Retinal pigment epithelial cell (primary cell): ENCODE measurements at places on chromosomes 3 and 15.

DNA sequence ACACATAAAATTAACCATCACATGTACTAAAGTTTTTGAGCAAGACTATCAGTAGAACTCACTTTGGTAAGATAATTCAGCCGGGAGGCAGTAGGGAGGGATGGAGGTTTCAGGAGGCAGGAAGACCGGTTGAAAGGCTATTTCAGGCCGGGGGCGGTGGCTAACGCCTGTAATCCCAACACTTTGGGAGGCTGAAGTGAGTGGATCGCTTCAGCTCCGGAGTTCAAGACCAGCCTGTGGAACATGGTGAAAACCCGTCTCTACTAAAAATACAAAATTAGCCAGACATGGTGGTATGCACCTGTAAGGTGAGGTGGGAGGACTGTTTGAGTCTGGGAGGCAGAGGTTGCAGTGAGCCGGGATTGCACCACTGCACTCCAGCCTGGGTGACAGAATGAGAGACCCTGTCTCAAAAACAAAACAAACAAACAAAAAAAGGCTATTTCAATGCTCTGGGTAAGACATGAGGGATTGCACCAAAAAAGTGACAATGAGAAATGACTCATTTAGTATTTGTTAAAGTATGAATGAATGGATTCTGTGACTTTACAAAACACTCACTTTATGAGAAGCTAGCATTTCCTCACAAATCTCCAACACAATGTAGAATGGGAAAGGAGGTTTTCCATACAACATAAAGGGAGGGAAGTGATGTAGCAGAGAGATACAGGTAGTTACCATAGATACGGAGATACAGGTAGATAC is 43.9 kb downstream of the SH3BP5 start:
- DNase-seq, result no peak

DNA sequence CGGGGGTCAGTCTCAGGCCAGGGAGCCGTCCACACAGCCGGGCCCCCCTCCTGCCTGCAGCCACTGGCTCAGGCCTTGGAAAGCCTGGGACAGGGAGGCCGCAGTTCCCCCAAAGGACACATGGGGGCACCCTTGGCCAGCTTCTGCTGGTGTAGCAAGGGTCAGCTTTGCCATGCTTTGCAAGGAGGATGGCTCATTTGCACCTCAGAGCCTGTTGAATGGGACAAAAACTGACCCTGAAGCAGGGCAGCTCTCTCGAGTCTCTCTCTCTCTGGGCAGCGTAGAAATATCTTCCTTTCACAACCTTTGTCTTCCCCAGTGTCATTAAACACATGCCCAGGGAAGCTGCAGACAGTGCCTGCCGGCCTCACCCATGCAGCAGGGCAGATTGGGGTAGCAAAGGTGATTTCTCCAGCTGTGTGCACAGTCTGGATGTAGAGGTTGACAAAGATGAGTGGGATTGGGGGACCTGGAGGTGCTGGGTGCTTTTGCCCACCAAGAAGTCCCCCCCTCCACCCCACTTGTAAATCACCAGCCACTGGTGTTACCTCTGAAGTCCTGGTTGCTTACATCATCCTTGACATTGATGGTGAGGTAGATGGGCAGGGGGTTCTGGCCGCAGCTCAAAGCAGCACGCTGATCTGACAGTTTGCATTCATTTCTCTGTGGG is 17.4 kb upstream of the EHD4 start:
- DNase-seq, result no peak

DNA sequence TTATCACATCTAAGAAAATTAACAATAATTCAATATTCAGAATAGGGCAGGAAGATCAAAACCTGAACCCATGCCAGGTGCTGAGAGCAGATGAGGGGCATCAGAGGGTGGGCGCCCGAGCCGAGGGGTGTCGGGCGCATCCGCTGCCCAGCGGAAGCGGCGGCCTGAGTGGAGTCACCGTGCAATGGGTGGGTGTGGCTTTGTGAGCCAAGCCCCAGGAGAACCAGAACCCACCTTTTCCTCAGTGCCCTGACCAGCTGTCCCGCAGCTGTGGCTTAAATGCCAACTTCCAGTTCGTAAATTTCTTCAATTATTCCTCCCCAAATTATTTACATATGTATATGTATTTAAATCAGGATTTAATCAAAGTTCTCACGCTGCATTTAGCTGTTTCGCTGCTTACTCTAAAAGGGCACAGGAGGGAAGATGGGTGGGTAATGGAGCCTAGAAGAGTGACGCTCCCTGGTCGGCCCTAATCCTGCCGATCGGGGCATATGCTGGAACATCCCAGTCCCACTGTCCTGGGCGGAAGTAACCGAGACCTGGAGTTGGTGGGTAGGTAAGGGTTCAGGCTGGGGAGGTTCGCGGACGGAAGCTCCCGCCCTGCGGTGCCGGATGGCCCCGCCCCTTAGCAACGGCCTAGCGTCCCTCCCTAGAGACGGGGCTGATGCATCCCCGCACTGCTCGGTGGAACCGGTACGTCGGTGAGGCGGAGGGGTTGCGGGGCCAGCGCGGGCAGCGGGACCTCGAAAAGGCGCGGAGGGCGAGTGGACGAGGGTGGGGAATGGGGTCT is 1.3 kb downstream of the DNAH1 start:
- no peak for DNase-seq

DNA sequence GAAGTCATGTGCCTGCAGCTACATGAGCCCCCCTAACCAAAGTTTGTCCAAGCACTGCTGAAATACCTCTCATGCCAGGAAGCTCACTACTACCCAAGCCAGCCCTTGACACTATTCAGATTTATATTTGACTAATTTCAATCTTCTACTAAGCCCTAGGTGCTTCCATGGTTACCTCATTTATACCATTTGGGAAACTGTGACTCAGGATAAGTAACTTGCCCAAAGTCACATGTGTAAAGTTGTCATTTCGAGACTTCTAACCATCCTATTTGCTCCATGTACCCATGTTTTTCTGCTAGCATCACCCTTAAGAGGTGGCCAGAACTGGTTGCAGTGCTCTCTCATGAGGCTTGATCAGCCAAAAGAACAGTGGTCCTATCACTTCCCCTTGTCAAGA is 20.7 kb upstream of the TIMP4 start:
- DNase-seq, result no peak

DNA sequence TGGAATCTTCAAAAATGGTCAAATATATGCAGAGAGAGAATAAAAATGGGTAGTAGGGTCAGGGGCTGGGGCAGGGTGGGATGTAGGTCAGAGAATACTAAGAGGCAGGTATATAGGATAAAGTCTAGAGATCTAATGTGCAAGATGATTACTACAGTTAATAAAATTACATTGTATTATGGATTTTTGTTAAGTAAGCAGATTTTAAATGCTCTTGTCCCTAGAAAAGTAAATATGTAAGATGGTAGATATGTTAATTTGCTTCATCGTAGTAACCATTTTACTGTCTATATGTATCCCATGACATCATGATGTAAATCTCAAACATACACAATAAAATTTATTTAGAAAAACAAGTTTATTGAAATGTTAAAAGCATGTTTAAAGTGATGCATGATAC is 1051.4 kb downstream of the AGBL1 start:
- DNase-seq, result no peak

DNA sequence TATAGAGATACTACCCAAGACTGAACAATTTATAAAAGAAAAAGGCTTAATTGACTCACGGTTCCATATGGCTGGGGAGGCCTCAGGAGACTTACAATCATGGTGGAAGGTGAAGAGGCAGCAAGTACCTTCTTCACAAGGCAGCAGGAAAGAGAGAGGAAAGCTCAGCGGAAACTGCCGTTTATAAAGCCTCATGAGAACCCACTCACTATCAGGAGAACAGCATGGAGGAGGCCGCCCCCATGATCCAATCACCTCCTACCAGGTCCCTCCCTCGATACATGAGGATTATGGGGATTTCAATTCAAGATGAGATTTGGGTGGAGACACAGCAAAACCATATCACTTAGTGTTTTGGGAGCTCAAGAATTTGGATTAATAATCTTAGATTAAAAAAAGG is 240.2 kb downstream of the UACA start:
- DNase-seq, result no peak

- DNase-seq, result no peak
Observed at GRCh38 chr3:59234884-59235633, 185.2 kb upstream of the CFAP20DC start.

DNA sequence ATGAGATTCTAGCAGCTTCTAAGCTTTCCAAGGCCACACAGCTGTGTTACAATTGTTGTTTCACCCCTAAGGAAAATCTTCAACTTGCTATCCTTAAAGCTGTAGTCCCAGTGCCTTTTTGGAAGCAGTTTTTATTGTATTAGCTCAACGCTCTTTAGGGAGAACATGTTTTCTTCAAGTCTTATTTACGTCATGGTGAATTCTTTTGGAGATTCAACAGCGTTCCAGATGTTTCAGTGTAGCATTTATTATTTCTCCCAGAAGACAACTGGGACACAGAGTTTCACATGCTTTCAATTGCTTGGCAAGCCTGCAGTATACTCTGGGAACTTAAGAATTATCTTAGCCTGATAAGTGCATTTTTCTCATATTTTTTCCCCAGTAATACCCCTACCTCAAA is 888.3 kb downstream of the PLOD2 start:
- no peak for DNase-seq

- DNase-seq, result no peak
Observed at GRCh38 chr3:105157766-105158085, 209.0 kb upstream of the ALCAM start.

GRCh38 chr3:39428745-39429201 is 22.3 kb downstream of the RPSA start:
- DNase-seq, result no peak

- peak; percentile 92 for DNase-seq
Observed at GRCh38 chr3:123884203-123884831, at the start of gene MYLK. TSS of gene MYLK (minus strand) at chr3:123884332. CDS start at chr3:123793841, 90,491 bp downstream.

- no peak for DNase-seq
Observed at GRCh38 chr15:35444557-35445204, 101.3 kb downstream of the DPH6 start.

DNA sequence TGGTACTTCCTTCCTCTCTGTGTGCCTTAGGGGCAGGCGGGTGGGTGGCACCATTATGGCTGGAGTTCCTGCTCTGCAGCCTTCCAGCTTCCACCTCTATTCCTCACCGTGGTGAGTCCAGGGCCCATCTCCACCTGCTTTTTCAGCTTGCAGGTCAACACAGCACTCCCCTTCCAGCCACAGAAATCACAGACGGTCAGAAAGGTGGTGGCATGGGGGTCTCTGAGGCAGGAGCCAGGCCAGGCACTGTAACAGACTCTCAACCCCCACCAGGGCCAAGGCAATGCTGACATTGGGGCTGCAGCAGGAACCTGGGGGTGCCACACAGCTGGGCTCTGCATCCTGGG is 16.6 kb downstream of the KLF15 start:
- DNase-seq, result no peak

DNA sequence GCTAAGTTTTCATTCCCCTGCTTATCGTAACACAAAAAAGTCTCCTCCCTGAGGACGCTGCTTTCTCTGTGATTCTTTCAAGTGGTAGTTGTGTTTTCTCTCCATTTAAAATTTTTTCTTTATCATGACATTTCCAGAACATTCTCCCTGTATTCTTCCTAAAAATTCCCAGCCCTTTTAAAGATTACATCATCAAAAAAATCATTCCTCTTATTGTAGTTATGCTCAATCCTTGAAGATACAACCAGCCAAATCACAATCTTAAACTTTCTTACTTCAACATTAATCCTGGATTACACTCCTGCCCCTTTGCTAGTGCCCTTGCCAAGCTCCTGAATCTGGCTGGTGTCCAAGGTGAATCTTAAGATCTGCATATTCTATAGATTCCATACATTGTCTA is 163.7 kb upstream of the CBLB start:
- DNase-seq, result no peak

GRCh38 chr3:11385326-11385725 is 113.1 kb downstream of the ATG7 start:
- no peak for DNase-seq

DNA sequence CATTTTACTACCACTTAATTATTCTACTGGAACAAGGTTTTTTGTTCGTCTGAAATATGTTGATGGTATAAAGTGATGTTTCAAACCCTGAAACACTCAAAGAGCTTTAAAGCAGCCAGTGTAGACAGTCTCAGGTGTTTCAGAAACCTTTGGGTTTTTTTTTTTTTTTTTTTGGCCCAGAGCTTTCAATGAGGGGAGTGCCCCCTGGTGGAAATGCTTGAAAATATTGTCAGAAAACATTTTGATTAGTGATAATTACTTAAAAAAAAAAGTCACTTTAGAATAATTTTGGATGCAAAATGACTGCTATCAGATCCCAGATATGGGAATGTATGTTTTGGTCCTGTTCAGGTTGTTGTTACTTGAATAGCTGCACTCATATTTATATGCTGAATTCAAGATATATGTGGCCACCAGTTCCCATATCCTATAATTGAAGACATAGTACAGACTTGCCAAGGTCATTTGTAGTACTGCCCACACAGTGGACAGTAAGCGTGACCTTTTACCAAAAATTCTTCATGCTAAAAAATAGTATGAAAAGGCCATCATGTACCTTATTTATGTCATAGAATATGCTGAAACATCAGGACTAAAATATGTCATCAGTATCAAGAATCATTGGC is 35.9 kb downstream of the SATB1 start:
- DNase-seq, result no peak

- no peak for DNase-seq
Observed at GRCh38 chr3:157087780-157088600, 72.0 kb downstream of the CCNL1 start.

GRCh38 chr3:52983828-52984227 is 62.0 kb downstream of the SFMBT1 start:
- no peak for DNase-seq

DNA sequence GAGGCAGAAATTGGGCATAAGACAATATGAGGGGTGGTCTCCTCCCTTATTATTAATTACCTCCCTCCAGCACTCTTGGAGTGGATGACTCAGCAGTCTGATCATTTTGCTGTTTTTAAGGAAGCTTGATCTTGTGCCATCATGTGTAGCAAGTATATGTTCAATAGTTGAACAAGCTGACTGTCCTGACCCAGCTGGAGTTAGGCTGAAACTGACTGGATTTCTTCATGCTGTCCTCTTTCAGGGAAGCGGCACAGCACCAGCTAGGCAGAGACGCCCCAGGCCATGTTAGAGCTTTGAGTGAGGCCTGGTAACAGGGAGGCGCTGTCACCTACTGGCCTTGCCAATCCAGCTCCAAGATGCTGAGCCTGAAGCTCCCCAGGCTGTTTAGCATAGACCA is 54.4 kb upstream of the KIF23 start:
- DNase-seq, result no peak

DNA sequence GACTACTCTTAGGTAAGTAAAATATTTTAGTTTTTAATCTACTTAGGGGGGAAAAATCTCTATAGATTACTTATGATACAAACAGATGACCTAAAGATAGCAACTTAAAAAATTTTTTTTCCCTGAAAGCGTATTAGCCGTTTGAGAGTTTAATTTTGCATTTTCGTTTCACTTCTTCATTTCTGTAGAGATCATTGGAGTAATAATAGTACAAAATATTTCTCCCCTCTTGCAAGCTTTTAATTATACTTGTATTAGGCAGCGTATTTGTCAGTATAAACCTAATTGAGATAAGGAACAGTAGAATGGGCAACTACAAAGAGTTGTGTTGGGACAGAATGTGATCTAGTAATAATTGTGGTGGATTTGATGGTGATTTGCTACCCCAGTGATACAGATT is 10.3 kb downstream of the SKIL start:
- no peak for DNase-seq

- no peak for DNase-seq
Observed at GRCh38 chr15:85780225-85780985, 14.3 kb downstream of the KLHL25 start.
